ENCODE measurements at places on chromosomes 1 and 21.

- DNase-seq, result no peak
These were observed 129.0 kb upstream of the TMPRSS2 start for GRCh38 chr21:41636636-41637630.

DNA sequence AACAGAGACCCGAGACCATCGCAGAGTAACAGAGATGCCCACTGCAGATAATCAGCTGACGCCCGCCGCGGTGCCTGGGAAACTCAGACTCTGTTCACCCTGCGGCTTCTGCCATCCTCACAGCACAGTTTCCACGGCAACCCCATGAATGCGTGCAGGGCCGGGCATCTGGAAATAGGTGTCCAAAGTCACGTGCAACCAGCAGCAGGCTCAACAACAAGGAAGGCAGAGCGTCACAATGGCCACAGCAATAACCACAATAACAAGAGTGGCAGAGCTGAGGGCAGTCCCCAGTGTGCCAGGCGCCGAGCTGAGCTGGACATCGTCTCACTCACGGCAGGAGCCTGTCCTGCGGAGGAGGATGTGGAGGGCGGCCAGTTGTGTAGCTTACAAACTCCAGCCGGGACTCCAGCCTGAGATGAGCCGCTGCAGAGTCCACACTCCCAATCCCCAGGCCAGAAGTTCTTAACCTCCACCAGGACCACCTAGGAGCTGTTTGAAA, 102.0 kb downstream of the CRYAA start:
- DNase-seq, result no peak

DNA sequence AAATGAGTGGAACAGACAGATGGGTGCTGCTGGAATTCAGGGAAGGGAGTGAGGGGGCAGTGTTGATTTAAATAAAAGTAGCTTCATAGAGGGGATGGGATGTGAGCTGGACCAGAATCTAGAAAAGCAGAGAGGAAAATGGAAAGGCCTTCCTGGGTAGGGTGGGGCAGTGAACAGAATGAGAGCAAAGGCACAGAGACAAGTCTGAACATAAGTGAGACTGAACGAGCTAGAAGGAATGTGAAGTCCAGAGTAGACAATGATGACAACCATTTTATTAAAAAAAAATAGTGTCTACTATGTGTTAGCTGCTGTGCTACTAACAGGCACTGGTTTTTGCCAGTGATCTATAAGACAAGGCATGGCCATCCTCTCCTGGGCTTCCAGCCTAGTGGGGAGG, 36.0 kb downstream of the ELK4 start:
- no peak for DNase-seq

DNA sequence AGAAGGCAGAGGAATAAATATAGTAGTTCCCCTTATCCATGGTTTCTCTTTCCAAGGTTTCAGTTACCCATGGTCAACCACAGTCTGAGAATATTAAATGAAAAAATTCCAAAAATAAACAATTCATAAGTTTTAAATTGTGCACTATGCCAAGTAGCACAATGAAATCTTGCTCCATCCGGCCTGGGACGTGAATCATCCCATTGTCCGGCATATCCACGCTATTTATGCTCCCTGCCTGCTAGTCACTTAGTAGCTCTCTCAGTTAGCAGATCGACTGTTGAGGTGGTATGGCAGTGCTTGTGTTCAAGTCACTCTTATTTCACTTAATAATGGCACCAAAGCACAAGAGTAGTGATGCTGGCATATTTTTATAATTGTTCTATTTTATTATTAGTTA, 58.6 kb upstream of the ARHGAP29 start:
- DNase-seq, result no peak

DNA sequence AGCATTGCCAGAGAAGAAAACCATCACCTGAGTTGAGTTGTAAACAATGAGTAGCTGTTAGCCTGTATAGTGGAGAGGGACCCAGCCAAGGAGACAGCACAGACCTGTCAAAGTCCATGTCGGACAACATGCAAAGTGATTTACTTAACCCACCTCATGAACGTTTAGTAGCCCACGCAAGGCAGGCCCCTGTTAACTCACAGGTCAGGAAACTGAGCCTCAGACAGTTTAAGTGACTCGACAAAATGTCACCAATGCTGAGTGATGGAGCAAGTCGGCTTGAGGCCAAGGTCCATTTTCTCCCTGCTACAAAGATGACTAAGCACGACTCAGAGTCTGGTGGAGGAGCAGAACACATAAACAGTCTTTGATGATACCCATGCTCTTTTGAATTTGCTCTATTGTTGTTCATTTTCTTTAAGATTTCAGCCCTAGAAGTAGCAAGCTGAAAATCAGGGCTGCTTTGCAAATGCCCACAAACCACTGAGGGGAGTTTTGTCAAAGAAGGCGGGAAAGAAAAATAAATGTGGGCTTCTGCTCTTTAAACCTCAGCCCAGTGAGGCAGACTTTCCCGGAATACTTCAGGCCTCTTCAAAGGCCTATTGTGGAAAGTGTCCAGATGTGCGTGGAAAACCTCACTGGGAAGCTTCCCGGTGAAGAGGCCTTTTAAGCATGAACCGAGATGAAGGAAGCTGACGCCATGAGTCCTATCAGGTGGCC, 83.8 kb upstream of the HOOK1 start:
- no peak for DNase-seq

All from activated naive CD4-positive, alpha-beta T cell (primary cell).